Heart right ventricle (tissue), 16 donors: ENCODE measurements at places on chromosomes 3 and 15. TPM values are rescaled to one million over a fixed set of nuclear protein-coding genes. Genes with fewer than 3 reads are reported as not detected.

GRCh38 chr3:53616971-53617892, 122.8 kb downstream of the CACNA1D start:
- no peak for DNase-seq

Gene NKIRAS1
- total RNA-seq: 15.2 TPM

GRCh38 chr3:1197051-1197450, 104.2 kb downstream of the CNTN6 start:
- DNase-seq: no peak

Gene TMEM158
- total RNA-seq: 0.32 TPM

Gene COL8A1
- 15.6 TPM for total RNA-seq

Gene CASR
- not detected for total RNA-seq

Gene ITIH4
- 6.9 TPM for total RNA-seq

DNA sequence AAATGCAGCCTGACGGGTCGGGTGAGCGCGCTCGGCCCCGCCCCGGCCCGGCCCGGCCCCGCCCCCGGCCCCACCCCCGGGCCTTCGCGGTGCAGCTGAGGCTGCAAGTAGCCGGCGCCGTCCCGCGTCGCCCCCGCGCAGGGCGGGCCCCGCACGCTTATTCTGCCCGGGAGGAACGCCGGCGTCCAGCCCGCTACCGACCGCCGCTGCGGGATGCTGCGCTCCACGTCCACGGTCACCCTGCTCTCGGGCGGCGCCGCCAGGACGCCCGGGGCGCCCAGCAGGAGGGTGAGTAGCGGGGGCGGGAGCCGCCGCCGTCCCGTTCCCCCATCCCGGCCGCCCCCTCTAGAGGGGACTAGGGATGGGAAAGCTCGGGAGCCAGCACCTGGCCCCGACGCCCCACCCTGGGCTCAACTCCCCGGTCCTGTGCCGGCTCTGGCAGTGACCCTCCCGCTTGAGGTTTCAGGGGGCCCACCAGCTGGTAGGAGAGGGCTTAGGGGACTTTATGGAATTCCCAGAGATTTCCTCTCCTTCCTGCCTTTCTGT, at the start of gene MYZAP:
MYZAP (plus strand) TSS at position 83 of the 546 bp plus-strand sequence; CDS start at position 214, 131 bp downstream.
- DNase-seq: peak; percentile 74

DNA sequence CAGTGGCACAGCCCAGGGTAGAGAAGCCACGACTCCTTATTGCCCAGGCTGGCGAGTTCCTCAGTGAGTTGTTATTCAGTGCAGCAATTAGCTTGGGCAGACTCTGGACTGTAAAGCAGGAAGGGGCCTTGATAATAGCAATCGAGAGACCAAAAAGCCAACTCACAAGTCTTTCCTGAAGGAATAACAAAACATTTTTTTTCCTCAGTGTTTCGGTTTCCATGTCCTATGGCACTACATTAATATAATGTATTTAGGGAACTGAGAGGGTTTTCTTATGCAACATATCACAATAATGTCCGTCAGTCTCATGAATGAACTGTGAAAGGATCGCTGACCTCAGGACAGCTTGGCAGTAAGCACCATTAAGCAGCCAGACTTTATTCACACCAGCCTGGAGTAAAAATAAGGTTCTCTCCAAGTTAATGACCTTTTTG, 248.9 kb upstream of the TBL1XR1 start:
- no peak for DNase-seq

- no peak for DNase-seq
Observed at GRCh38 chr15:58444658-58445332, 13.0 kb downstream of the LIPC start.

GRCh38 chr15:86139828-86140227, 60.2 kb downstream of the AGBL1 start:
- no peak for DNase-seq

- no peak for DNase-seq
Observed at GRCh38 chr3:15409774-15410173, 17.6 kb downstream of the METTL6 start.

Gene CLDN18
- total RNA-seq: not detected

GRCh38 chr3:13484851-13485590, 4.9 kb downstream of the HDAC11 start:
- DNase-seq: peak; percentile 83

Gene GUCA1C
- 3.7 TPM for total RNA-seq

Gene CPN2
- 2.6 TPM for total RNA-seq

DNA sequence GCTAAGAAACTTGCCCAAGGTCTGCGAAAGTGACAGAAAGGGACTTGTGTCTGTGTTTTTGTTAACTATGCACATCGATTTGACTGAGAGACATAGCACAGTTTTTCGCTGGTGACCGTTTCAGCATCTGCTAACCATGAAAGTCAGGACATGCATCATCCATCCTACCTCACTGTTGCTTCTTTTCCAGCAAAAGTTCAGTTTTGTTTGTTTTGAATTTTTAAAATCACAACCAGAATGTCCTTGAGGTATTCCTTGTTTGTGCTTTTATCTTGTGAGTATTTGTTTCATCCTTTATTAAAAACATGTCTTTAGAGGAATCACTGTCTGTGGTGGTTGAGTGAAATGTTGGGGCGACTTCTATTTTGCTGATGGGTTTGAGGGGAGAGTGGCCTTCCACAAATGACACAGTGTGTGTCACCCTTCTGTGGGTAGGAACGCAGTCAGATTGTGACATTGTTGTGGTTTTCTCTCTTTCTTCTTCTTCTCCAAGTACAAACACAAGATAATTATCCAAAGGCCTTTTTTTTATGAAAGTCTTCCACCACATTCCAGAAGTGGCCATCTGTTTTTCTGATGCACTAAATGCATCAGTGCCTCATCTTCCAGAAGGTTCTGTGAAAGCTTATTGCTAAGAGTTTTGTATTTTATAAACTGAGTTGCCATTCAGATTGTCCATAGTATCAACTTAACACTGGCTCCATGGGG, 214.4 kb upstream of the NR2E3 start:
- DNase-seq: no peak
